ENCODE measurements at places on chromosomes 1 and 21.

DNA sequence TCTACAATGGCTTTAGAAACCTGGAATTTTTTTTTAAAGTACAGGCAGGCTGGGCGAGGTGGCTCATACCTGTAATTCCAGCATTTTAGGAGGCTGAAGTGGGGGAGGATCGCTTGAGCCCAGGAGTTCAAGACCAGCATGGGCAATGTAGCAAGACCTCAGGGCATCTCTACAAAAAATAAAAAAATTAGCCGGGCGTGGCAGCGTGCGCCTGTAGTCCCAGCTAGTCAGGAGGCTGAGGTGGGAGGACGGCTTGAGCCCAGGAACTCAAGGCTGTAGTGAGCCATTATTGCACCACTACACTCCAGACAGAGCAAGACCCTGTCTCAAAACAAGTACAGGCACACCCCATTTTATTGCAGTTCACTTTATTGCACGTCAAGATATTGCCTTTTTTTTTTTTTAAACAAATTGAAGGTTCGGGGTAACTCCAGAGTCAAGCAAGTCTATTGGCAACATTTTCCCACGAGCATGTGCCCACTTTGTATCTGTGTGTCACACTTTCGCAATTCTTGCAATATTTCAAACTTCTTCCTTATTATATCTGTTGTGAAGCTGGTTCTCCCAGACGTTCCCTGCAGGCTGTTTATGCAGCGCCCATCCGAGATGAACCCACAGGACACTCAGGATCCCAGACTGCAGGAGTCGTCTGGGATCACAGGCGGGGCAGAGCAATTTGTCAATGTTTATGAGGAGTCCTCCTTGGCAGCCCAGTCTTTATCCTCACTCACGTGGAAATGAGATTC is 4.7 kb downstream of the HES2 start:
- no peak for DNase-seq

GRCh38 chr1:18537386-18538306 is 56.9 kb downstream of the KLHDC7A start:
- no peak for DNase-seq

DNA sequence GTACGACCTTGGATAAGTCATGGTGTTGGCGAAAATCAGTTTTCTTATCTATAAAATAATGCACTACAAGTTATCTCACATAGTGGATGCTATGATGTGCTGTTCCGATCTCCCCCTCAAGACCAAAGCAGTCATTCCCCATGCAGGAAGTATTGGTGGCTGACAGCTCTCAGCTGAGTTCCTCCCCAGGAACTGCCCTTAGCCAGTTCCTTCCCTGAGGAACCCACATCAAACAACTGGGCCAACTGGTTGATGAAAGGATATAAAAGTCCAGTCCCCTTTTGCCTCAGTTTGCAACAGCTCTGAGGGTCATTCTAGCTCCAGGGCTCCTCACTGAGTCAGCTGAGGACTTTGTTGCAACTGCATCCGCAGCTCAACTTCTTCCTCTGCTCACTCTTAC is 16.1 kb upstream of the SLAMF1 start:
- no peak for DNase-seq

DNA sequence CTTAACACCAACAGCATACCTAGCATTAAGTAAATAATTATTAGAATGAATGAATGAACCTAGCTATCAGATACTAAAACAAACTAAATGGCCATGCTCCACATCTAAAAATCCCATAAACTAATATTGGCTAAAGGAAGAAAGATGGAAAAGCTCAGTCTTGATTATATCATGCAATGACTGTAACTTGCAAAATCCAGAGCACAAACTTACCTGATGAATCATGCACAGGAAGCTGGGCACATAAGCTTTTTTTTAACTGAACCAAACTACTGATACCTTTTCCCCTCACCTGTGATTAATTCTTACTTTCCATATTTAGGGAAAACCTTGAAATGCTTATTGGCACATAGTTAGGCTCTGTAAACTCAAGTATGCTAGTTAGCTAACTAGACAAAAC is 70.2 kb downstream of the KIF14 start:
- DNase-seq = no peak

DNA sequence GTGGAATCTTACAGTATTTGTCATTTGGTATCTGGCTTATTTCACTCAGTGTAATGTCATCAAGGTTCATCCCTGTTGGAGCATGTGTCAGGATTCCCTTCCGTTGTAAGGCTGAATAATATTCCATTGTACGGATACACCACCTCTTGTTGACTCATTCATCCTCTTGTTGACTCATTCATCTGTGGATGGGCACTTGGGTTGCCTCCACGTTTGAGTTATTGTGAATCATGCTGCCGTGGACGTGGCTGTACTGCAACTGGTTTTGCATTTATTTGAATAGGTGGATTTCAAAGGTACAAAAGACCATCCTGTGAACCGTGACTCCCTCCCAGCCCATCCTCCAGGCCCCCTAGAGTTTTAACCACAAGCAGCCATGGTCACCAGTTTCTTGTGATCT is 11.9 kb upstream of the TCP10L start:
- DNase-seq = no peak

GRCh38 chr1:241265428-241265827 is 91.6 kb downstream of the RGS7 start:
- no peak for DNase-seq

- DNase-seq = peak; percentile 97
Measured at GRCh38 chr1:182143154-182143657, 81.7 kb upstream of the ZNF648 start.

All from eye (tissue), 1 donor.